Activated CD4-positive, alpha-beta T cell treated with anti-CD3 and anti-CD28 coated beads for 48 hours (primary cell): ENCODE measurements at places on chromosomes 7 and 10.

GRCh38 chr7:44698046-44698580 lies 50.5 kb upstream of the ZMIZ2 start:
- no peak for DNase-seq

GRCh38 chr7:158533386-158534133 lies 54.1 kb downstream of the PTPRN2 start:
- no peak for DNase-seq

DNA sequence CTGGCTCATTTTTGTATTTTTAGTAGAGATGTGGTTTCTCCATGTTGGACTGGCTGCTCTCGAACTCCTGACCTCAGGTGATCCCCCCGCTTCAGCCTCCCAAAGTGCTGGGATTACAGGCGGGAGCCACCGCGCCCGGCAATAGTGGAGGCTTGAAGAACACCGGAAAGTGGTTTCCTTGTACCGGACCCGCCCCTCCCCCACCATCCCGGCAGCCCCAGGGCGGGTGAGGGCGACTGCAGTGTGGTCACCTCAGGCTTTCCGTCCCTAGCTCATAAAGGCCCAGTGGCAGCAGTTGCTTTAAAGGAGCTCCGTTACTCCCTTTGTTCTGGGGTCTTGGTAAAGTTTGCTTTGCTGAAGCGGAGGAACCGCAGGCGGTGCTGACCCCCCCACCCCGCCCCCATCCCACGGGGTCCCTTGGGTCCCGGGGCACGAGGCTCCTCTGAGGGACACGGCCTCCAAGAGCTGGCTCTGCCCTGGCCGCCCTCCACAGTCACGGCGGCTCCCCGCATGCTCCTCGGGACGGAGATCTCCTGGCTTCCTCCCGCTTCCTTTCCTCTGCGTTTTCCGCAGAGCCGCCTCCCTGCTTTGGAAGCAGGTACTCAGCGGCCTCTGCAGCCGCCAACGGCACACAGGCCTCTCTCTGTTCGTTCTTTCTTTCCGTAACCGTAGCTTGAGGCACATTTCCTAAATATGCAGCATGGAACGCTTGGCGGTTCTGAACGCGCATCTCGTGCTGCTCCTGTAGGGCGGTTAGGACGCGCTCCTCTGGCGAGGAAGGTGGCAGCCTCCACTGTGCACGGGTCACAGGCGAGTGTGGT lies 77.3 kb downstream of the DNAJB6 start:
- DNase-seq: no peak

GRCh38 chr7:77799078-77799964 lies 748 bp downstream of the PHTF2 start:
- peak; percentile 29 for DNase-seq

- DNase-seq: no peak
Measured at GRCh38 chr10:103120546-103120945, 72.5 kb downstream of the NT5C2 start.

DNA sequence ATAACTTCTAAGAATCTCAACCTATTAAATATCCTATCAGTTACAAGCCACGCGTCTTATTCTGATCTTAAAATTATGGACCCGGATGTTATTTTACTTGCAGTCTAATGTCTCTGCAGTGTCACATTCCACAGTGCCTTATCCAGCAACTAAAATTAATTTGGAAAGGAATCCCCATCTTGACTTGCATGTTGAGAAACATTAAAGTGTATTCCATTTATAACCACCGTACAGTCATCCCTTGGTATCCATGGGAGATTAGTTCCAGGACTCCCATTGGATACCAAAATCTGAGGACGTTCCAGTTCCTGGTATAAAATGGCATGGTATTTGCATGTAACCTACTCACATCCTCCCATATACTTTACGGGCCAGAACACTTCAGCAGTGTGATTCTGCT lies 194.7 kb downstream of the ARHGAP21 start:
- DNase-seq: no peak

- no peak for DNase-seq
Measured at GRCh38 chr10:98790817-98791216, 344.1 kb upstream of the HPS1 start.

DNA sequence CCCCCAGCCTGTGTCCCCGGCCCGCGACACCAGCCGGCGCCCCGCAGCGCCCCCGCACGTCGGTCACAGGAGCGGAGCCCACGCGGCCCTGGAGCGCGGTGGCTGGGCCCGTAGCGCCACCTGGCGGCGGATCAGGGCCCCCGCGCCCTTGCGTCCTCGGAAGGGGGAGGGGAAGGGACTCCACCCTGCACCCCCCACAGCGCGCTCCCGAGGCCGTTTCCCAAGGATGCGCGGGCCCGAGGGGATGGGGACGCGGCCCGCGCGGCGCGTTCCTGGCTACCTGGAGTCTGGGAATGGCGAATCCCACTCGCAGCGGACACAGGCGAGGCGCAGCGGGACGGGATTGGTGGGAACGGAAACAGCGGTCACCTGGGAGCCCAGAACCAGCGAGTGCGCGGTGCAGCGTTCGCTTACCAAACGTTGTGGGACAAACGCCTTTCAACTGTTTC lies 23.8 kb upstream of the MKI67 start:
- peak; percentile 82 for DNase-seq

DNA sequence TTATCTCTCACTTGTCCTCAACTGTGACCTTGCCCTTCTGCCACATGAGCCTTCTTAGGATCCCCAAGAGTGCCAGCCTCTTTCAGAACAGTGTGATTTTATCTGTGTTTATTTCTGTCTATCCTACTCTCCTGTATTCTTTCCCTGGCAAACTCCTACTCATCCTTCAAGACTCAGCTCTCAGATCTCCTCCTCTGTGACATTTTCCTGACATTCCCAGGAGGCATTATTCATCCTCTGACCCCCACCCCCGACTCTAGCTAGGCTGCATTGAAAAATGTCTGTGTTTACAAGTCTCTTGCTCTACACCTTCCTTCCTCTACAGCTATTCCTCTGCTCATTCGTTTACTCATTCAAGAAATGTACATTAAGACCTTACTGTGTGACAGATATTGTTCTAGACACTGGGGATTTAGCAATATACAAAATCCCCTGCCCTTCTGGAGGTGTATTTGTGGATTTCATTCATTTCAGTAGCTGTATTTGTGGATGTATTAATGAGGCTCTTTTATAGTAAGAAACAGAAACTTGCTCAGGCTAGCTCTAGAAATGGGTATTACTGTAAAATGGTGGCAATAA lies 61.4 kb upstream of the COMTD1 start:
- no peak for DNase-seq

DNA sequence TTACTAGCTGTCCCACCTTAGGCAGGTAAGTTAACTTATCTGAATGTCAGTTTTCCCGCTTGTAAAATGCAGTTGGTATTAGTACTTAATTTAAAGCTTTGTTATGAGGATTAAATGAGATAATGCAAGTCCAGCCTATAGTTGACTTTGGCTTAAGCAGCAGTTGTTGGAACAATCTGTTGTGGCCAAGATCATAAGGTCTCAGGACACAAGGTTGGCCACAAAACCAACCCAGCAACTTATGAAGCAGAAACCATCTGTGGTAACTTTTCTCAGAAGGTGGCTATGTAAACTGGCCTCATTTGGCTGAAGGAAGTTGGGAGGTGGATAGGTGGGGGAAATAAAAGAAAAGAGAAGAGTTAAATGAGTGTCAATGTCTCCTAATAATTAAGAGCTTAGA lies 29.4 kb downstream of the ENTPD1 start:
- no peak for DNase-seq

DNA sequence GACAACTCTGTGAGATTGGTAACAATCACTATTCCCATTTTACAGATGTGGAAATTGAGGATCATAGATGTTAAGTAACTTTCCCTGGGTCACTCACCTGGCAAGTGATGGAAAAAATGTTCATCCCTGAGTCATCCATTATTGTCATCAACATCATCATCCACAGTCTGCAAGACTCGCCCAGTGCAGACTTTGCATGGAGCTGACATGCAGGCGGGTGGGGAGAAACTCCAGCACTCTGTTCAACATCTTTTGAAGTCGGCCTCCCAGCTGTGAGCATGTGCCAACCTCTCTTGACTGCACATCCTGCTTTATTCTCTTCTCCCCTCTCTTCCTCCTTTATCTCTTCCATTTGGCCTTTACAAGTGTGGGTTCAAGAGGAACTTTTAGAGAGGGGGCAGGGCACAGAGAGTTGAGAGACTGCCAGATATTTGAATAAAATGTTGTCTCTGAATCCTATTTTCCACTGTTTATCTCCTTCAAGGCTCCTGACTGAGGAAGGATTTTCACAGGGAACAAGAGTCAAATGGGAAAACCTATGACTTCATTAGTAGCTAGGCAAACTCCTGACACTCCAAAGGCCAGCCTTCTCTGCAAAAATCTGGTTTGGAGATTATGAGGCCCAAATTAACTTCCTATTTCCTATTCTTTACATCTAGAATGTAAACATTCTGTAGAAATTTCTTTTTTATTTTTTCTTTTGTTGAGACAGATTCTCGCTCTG lies 283.7 kb upstream of the PODXL start:
- no peak for DNase-seq

DNA sequence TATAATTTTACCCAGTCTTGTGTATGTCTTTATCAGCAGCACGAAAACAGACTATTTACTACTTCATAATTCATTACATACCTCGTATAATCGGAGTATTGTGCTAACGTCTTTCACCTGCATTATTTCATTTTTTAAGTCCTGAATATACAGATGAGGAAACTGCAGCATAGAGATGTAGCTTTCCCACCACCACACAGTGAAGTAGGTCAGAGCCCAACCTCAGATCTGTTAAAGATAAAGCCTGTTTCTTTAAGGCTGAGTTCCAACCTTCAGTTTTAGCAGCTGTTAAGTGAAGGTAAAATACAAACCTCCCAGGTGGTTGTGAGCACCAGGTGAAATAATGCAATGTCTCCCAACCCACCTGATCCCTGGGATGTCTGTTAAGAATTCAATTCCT lies 2.0 kb upstream of the ADAM12 start:
- DNase-seq: no peak

GRCh38 chr7:1087952-1088920 lies at the start of gene GPER1:
GPER1 (plus strand) TSS chr7:1088113; CDS start chr7:1091729, 3,616 bp downstream.
- DNase-seq: no peak

GRCh38 chr7:55065079-55065478 lies 46.3 kb downstream of the EGFR start:
- DNase-seq: no peak

DNA sequence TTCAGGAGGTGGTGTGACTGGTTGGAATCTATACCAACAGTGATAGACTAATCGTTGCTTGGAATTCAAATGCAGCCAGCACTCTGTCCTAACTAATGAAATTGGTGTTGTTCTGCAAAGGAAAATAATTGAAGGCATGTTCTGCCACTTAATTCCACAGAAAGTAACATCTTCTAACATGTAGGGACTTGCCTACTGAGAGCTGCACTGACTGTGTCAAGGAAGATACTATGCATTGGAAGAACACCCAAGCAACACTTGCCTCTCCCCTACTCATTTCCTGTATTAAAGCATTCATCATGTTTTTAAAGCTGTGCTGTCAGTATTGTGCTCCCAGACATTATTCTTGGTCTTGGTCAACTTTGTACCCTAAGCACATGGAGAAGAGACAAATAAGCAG lies 2.7 kb upstream of the CYP3A7 start:
- DNase-seq: no peak

GRCh38 chr7:142864980-142865747 lies 10.3 kb downstream of the EPHB6 start:
- no peak for DNase-seq

DNA sequence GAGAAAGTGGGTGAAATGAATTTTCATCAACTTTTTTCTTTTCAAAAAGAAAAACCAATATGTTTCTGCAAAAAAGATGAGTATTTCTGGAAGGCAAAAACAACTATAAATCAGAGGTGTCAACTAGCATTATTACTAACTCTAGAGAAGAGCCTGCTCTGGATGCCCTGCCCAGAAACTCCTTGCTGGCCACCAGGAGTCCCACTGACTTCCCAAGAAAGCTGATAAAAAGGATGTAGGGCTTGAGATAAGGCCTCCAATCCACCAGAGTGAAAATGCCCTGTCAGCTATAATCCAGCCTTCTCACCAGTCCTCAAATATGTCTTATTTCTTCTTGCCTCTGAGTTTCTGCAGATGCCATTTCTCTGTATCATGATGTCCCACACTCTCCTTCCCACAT lies 16.7 kb upstream of the FZD1 start:
- DNase-seq: no peak

- DNase-seq: no peak
Measured at GRCh38 chr7:6323967-6324701, 51.7 kb upstream of the CYTH3 start.

DNA sequence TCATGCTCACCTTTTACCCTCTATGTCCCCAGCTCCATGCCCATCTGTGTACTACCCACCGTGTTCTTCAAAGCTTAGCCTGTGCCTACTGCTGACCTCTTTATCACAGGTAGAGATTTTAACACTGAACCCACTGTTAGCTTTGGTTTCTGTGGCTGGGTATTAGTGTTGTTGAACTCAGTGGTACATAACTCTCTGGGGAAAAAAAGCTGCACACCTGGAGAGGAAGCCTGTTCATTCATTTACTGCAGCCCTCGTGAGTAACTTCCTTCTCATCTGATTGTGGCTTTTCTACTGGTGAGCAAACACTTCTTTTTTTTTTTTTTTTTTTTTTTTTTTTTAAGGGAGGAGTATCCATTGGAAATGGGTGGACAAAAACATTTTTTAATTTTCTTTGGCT lies 326.3 kb downstream of the CCSER2 start:
- DNase-seq: no peak

DNA sequence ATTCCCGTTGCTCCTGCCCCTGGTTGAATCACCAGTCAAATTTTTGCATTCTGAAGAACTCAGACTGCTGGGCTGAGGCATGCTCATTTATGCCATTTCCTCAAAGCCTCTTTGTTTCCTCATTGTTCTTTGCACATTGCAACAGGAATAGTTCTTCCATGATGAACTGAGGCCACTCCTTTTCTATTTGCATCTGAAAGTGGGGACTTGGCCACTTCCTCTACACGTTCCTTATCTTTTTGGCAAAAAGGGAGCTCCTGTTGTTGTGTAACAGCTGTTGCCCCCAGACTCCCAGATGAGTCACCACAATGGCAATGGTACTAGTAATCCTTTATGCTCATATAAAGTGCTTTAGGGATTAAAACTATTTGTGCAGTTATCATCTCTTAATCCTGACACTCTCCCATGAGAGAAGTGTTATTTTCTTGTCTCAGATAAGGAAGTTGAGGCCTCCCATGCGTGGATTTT lies 20.1 kb upstream of the ITPRID1 start:
- no peak for DNase-seq

GRCh38 chr7:71574153-71574860 lies 442.4 kb downstream of the GALNT17 start:
- DNase-seq: no peak

GRCh38 chr7:142455392-142455791 lies 197.5 kb upstream of the PRSS58 start:
- no peak for DNase-seq

GRCh38 chr7:30974605-30975255 lies 11.0 kb downstream of the GHRHR start:
- peak; percentile 72 for DNase-seq

DNA sequence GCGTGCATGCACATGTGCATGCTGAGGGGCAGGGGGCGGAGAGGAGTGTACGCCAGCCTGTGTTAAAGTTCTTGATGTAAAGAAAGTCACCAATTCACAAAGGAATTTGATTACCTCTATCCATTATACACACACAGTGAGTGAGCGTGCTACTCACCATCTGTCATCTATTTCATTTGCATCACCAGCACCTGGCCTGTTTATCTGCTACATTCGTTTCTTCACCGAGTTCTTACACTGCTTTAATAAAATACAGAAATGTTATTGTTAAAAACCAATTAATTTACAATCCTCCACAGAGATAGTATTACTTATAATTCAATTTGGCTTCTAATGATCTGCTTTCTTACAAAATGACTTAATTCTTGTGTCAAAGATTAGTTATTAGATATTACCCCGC lies 32.6 kb downstream of the NEUROD6 start:
- no peak for DNase-seq
